CD4-positive, alpha-beta T cell treated with Interleukin-17A for 1 hour (primary cell): ENCODE measurements at places on chromosomes 1 and 21.

DNA sequence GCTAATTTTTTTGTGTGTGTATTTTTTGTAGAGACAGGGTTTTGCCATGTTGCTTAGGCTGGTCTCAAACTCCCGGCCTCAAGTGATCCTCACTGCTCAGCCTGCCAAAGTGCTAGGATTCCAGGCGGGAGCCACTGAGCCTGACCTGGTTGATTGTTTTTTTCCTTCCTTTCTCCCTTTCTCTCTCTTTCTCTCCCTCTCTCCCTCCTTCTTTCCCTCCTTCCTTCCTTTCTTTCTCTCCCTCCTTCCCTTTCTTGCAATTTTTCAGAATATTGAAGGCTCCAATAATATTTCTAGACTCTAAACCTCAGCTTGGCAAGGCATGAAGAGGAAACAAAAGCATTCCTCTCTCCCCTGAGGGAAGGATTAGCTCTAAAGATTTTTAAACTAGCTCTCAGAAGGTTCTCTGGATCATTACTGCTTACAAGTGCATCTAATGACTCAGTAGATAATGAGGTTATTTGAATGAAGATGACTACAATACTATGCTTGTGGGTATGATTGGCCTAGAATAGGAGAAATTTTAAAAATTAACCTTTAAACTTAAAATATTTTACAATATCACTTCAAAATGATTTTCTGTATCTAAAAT, 68.5 kb upstream of the GADD45A start:
- no peak for DNase-seq

GRCh38 chr1:24643363-24644099, 429 bp downstream of the SRRM1 start:
- DNase-seq = no peak

GRCh38 chr1:201660931-201661822, 122.2 kb downstream of the NAV1 start:
- DNase-seq = no peak

GRCh38 chr1:100277866-100278265, 11.8 kb downstream of the RTCA start:
- peak; percentile 62 for DNase-seq

DNA sequence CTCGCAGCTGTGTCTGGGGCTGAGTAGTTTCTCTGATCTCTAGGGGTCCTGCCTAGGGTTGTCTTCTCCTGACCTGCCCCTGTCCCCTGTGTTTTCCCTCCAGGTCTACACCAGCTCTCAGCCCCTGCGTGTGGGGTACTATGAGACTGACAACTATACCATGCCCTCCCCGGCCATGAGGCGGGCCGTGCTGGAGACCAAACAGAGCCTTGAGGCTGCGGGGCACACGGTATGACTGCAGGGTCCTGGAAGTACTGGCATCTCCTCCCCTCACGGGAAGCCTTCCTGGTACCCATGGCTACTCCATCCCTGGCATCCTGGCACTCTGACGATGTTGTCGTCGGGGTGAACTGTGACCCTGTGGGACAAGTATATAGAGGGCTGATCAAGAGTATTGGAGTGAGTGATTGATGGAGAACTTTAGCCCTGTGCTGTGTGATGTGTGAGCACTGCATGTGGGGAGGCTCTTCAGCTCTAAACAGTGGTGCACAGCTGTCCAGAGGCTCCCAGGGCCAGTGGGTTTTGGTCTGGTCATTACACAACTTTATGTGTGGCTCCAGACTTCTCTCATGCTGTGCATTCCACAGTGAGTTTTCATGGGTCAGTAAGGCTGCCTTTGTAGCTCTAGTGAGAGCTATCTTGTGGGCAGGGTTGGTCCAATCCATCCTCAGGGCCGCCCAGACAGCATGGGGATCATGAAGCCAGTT, 14.4 kb downstream of the FAAH start:
- no peak for DNase-seq

- no peak for DNase-seq
Observed at GRCh38 chr1:155996166-155996565, 17.8 kb upstream of the ARHGEF2 start.

DNA sequence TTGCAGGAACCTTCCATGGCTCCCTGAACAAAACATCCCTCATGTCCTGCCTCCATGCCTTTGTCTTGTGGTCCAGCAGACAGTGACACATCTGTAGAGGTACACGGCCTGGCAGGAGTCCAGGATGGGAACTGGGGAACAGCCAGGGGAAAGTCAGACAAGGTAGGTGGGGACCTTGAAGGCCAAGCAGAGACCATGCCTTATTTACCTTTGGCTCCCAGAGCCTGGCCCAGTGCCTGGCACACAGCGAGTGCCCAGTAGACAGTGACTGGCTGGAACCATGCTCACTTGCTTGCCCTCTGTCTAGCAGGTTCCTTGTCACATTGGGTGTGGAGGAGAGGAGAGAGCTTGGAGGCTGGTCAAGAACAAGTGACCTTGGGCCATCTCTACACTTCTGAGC, 81.0 kb downstream of the BCAR3 start:
- no peak for DNase-seq

DNA sequence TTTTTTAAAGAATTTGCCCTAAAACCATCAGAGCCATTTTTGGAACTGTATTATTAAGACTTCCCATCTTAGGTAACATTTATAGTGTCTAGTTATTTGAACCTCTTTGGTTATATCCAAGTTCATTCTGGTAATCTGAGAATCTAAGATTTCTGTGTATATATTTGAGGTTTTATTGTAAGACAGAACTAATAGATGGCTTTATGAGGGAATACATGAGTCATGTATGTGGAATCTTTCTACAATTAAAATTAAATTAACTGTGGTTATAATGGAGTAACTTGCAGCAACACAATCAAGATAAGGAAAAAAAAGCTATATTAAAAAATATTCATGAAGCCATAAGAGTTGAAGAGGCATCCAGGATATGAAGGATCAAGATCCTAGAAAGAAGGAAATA, 92.1 kb downstream of the UBE2U start:
- no peak for DNase-seq

DNA sequence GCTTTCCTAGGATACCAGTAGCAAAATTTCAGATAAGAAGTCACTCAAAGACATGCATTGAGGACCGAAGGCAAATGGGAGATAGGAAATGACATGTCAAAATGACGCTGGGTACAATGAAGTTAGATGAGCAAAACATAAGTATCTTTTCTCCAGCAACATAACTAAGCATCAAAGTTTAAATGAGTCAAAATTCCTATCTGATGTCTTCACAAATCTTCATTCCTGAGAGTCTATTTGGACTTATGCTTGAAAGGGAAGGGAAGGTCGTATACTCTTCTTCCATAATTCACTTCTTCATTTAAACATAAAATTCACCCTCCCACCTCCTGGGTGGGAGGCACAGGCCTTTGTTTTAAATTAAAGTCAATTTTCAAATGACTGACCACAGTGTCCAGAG, 4.1 kb upstream of the TMEM81 start:
- DNase-seq = no peak

GRCh38 chr1:12528021-12528852, 89.8 kb downstream of the DHRS3 start:
- DNase-seq = no peak

- DNase-seq = no peak
Observed at GRCh38 chr1:231899713-231900435, 273.3 kb downstream of the DISC1 start.

DNA sequence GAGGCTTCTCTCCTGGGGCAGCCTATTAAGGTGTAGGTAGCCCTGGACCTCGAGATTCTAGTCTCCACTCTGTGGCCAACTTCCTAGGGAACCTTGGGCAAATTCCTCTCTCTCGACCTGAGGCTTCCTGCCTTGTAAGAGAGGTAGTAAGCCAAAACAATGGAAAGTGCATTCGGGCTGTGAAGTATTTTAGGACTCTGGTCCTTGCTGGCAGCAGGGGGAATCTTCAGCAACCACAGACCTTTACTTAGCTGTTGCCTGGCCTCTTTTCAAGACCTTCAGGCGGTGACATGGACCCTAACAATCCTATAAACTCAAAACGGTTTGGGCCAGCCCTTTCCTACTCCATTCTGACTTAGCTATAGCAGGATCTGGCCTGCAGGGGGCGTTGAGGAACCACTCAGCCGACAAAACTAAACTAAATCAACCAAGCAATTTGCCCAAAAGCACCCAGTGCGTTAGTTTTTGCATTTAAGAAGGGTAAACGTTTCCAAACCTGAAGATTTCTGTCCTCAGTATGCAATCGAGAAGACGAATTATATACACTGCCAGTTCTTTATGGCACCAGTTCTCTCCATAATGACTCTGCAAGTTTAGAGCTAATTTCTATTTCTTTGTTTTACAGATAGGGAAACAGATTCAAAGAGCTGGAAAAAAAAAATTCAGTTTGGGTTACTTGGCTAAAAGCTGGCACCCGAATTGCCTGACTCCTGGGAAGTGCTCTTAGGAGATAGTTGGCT, 10.9 kb upstream of the SESN2 start:
- DNase-seq = peak; percentile 88

DNA sequence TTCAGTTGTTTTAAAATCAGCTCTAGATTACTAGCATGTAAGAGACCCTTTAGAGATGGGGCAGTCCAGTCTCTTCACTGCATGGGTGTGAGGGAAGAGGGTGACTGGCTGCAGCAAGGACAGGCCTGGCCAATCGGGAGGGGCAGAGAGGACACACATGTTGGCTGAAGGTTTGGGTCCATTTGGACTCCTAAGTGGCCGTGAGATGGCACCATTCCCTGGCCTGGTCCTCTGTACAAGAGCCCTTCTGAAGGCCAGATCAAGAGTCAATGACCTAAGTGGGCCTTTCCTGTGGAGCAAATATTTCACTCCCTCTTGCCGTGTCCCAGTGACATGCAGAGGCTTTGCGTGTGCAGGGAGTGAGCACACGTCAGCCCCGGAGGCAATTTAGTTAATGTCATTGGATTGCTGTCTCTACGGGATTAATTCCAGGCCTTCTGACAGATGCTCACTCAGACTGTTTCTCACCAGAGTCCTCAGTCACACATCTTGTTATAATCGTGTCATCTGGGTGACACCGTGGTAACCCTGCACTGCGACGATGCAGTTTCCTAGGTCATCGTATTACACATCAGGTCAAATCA, 613.0 kb downstream of the NPHP4 start:
- DNase-seq = no peak

- no peak for DNase-seq
Observed at GRCh38 chr1:109641861-109642260, 14.0 kb upstream of the GSTM4 start.

- DNase-seq = no peak
Observed at GRCh38 chr1:27650171-27650538, 15.2 kb upstream of the FGR start.

- no peak for DNase-seq
Observed at GRCh38 chr1:59107916-59108315, 189.0 kb upstream of the FGGY start.

GRCh38 chr1:94792473-94793295, 27.5 kb upstream of the SLC44A3 start:
- no peak for DNase-seq

DNA sequence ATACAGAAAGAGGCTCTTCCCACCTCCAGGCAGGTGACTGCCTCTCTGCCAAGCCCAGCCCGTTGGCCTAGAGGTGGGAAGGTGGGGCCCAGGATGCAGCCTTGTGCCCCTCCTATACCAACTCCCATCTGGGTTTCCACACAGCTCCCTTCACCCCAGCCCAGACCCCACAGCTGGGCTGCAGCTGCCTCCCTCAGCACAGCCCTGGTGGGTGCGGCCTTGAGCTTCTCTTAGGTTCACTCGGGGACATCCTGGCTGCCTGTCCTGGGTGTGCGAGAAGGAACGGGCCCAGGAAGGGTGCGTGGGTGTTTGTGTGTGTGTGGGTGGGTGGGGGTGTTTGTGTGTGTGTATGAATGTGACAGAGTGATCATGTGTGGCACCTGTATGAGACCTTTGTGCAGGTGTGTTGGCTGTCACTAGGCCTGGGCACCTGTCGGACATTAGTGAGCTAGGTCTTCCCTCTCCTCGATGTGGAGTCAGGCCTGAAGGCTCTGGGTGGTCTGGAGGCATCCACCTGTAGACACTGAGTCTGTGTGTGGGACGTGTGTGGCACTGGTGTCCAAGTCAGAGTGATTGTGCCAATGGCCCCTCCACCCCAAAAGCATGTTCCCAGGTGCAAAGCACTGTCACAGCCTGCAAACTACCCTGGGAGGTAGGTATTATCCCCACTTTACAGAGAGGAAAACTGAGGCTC, 30.7 kb downstream of the FOXO6 start:
- no peak for DNase-seq

DNA sequence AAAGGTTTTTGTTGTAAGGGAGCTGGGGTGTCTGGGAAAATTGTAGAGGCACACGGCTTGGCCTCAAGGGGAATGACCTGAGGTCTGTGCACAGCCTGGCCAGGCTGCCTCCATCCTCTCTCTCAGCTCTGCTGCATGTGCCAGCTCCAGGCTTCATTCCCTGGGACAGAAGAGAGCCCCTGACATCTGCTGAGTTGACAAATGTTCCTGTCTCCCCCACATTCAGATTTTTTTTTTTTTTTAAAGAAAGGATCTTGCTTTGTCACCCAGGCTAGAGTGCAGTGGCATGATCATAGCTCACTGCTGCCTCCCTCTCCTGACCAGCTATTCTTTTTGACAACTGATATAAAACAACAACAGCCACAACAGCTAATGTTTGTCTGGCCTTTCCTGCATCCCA, 84.4 kb downstream of the PCNX2 start:
- DNase-seq = no peak

GRCh38 chr1:228142155-228142691, 2.1 kb downstream of the GUK1 start:
- peak; percentile 27 for DNase-seq

DNA sequence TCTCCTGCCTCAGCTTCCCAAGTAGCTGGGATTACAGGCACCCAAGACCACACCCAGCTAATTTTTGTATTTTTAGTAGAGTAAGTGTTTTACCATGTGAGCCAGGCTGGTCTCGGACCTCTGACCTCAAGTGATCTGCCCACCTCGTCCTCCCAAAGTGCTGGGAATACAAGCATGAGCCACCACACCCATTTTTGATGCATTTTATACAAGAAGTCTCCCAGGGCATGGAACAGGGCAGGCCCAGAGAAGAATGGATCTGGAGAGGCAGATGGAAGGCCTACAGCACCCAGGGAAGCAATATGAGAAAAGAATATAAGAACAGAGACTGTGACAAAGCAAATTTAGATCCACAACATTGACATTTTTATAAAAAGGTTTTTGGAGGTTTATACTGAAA, 18.8 kb upstream of the IFNAR1 start:
- DNase-seq = no peak

- peak; percentile 83 for DNase-seq
Observed at GRCh38 chr1:158998781-158999161, 10.9 kb upstream of the IFI16 start.

GRCh38 chr1:48203287-48203900, 19.1 kb upstream of the SLC5A9 start:
- DNase-seq = peak; percentile 16

- DNase-seq = no peak
Observed at GRCh38 chr1:21212126-21212525, 35.4 kb upstream of the EIF4G3 start.

DNA sequence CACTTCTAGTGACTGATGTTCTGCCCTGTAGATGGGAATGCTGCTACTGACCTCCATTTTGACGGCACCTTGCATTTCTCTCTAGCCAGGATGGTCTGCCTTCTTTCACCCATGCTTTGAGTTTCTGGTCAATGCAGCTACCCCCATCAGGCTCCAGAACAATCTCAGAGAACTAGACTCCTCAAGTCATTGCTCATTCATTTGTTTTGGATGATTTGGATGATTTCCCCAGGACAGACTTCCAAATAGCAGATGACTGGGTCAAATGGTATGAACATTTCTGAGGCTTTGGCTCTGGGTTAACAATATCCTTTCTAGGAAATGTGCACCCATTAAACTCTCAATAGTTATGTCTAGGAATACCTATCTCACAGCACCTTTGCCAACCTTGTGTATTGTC, 63.9 kb downstream of the CSMD2 start:
- DNase-seq = no peak

GRCh38 chr1:211548321-211549091, 30.5 kb downstream of the SLC30A1 start:
- no peak for DNase-seq

- peak; percentile 43 for DNase-seq
Observed at GRCh38 chr1:223143537-223144248, 645 bp upstream of the TLR5 start.
